Activated naive CD4-positive, alpha-beta T cell treated with Interleukin-2 at 50 U/mL for 16 hours (primary cell): ENCODE measurements at places on chromosomes 16 and 17.

DNA sequence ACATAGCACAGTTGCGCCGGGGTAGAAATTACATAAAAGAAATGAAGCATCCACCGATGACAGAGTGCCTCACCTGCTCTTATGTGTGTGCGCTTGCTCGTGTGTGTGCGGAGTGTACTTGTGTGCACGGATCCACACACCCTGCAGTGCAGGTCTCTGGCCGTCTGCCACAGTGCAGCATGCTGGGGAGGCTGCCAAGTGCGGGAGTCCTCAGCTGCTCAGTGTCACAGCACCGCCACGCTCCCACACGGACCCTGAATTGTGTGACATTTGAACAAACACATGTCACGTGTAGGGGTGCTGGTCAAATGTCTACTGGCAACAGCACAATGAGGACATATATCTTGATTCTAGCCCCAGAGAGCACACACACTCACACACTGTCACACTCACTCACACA is 243.0 kb upstream of the MYOCD start:
- no peak for DNase-seq

GRCh38 chr17:22703204-22703603 is 1010.9 kb downstream of the KCNJ18 start:
- no peak for DNase-seq

DNA sequence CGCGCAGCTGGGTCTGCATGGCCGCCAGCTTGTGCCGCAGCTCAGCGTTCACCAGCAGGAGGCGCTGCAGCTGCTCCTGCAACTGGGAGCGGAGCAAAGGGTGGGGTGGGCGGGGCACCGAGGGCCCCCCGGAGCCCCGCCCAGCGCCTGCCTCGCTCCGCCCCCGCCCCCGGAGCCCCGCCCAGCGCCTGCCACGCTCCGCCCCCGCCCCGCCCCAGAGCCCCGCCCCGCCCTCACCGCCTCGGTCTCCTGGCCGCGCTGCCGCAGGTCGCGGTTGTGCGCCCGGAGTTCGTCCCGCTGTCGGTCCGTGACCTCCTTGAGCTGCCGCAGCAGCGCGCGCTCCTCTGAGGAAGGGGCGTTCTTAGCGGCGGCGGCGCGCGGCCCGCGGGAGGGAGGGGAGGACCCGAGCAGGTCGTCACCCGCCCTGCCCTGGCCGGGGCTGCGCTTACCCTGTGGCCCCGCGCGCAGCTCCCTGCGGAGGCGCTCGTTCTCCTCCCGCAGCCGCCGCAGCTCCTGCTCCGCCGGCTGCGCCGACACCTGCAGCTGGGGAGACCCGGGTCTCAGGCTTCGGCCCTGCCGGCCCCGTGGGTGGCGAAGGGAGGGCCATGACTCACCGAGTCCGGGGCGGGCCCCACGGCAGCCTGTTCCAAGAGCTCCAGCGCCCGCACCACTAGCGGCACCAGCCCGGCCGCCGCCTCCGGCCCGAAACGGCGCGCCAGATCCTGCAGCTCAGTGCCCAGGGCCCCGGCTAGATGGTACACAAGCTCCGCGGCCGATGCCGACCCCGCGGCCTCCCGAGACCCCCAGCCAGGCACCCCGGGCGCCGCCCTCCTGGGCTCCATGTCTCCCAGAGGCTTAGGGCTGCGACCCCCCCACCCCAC is 463 bp downstream of the RILP start:
- DNase-seq: peak; percentile 93

GRCh38 chr17:74957935-74958740 is 14.4 kb downstream of the HID1 start:
- DNase-seq: peak; percentile 82

DNA sequence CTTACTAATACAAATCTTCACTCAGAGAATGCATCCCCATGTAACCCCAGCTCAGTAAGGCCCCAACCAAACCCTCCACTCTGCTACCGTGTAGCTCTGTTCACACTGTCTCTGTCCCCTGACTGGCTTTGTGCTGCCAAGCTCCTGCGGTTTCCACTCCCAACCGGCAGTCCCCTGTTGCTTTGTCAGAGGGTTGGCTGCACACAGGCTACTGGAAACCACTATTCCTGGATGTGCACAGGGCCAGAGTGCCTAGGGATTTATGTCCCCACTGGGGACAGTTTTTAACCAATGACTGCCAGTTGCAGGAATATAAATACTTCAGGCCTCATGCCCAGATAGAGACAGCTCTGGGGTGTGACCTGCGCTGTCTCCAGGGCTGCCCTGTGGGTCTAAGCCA is 157.1 kb upstream of the C16orf82 start:
- no peak for DNase-seq

DNA sequence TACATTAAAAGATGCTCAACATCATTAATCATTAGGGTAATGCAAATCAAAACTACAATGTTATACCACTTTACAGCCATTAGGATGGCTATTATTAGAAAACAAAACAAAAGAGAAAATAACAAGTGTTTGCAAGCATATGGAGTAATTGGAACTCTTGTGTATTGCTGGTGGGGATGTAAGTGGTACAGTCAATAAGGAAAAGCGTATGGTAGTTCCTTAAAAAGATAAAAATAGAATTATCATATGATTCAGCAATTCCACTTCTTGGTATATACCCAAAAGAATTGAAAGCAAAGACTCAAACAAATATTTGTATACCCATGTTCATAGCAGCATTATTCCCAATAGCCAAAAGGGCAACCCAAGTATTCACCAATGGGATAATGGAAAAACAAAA is 1.4 kb upstream of the CAPNS2 start:
- DNase-seq: no peak

DNA sequence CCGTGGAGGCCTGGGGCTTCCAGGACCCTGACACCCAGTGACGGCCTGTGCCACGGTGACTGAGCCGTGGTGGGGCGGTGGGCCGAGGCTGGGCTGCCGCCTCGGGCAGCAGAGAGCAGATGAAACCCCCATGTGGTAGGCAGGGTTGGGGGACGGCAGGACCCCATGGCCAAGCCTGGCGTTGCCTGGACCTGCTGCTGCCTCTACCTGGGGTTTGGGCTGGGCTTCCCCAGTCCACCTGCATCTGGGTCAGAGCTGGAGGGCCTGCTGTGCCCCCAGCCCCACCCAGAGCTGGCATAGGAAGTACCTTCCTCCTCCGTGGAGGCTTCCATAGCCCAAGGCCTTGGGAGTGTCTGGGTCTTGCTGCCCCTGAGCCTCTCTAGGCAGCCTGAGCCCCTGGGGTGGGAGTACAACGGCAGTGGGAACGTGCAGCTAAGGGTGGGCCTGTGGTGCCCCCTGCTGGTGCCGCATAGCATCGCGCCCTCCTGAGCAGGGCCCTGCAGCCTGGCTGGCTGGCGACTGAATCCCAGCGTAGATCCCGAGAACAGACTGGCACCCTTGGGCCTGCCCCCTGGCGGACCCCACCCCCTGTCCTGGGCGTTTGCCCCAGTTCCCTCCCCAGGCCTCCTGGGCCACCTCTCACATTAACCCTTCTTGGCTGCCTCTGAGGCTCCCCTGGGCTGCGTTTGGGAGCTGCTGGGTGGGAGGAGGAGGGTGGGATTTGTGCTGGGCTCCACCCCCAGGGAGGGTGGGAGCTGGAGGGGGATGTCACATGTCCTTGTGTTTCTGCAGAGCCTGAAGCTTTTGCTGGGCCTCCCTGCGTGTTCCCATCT is 12.6 kb upstream of the ATP6V0C start:
- DNase-seq: peak; percentile 83

- DNase-seq: no peak
Measured at GRCh38 chr17:69702078-69702477, 287.6 kb downstream of the MAP2K6 start.

GRCh38 chr17:75872434-75873351 is 5.7 kb downstream of the TRIM47 start:
- peak; percentile 50 for DNase-seq

DNA sequence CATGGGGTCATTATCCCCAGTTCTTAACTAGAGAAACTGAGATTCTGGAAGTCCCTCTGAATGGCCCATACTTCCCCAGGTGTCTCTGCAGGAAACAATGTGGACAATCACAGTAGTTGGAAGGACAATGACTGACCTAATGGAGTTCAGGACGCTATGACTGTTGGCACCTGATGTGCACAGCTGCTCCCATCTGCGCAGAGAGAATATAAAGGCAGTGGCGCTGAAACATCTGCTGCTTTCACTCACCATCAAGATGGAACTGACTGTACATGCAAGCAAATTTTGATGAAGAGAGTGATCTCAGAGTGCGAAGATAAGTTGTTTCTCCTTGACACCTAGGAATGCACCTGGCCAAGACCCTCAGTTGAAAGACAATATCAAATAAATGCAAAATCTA is 395.7 kb upstream of the ASIC2 start:
- DNase-seq: no peak

- DNase-seq: no peak
Measured at GRCh38 chr16:59740858-59741257, 1006.7 kb upstream of the GOT2 start.

DNA sequence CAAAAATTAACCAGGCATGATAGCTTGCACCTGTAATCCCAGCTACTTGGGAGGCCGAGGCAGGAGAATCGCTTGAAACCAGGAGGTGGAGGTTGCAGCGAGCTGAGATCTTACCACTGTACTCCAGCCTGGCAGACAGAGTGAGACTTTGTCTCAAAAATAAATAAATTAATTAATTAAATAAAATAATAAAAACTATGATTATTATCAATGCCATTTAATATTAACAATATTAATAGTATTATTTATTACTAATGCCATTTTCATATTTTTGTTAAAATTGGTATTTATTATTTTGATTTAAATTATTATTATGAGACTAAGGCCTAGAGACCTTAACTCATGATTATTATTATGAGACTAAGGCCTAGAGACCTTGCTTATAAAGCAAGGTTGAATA is 121.2 kb downstream of the CDH11 start:
- DNase-seq: no peak

DNA sequence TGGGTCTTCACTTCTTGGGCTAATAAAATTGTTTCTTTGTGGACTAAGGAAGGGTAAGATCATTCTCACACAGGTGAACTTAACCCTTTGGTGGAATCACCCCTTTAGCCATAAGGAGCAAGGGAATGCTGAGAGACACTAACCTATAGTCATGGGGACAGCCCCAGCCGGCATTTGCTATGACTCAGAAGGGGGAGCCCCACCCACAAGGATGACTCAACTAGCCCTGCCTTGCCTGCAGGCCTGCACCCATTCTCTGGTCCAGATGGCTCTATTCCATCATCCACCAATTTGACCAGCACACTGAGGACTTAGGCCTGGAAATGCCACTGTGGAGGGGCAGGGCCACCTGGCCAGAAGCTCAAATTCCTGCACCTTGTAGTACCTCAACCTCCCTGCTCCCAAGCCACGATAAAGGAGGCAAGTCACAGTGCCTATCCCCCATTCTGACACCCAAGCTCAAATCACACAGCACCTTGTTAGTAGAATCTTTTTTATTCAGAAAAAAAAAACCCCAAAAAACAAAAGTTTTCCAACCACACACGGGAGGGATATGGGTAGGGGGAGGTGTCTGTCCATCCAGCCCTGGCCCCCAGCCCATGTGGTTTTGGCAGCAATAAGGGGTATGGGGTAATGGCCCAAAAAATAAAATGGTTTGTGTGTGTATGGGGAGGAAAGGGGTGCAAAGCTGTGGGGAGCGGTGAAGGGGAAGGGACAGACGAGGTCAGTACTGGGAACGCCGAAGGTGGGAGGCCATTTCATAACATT is 3.0 kb downstream of the PFN1 start:
- DNase-seq: peak; percentile 89

DNA sequence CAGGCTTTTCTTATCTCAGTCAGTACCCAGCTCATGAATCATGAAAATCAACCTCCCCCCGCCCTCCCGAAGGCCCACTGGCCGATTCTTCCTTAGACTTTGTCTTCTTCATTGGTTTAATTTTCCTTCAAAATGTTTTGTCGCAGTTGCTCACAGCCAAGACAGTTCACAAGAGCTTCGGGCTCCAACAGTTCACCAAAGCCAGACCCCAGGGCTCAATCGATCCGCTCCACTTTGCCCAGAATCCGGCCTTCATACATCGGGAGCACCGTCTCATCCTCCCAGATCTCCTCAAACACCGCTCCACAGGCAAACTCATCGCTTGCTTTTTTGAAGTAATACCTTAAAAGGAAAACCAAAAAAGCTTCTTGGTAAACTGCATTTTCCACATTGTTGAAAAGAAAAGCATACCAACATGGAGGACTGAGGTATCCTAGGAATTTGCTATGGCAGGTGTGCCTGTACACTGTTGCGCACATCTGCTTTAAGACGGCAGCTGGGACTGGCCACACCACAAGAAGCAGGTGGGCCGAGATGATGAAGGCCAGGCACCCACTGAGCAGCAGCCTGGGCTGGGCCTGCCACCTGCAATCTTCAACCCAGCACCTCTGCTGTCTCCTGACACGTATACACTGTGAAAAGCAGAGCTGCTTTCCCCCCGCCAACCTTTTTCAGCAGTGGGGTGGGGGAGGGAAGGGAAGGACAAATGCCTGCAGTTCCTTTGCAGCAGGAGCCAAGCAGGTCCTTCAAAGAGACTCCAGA is 31.5 kb downstream of the AXIN2 start:
- no peak for DNase-seq

- no peak for DNase-seq
Measured at GRCh38 chr17:71286625-71287024, 834.2 kb upstream of the SOX9 start.

- DNase-seq: no peak
Measured at GRCh38 chr16:85620374-85620773, 7.3 kb downstream of the GSE1 start.

GRCh38 chr17:58665946-58666857 is 25.6 kb downstream of the TEX14 start:
- no peak for DNase-seq

GRCh38 chr17:59844884-59845594 is 47.7 kb downstream of the TUBD1 start:
- no peak for DNase-seq

GRCh38 chr17:15250135-15250860 is 14.8 kb downstream of the PMP22 start:
- DNase-seq: no peak

GRCh38 chr16:18936727-18937340 is 10.6 kb upstream of the SMG1 start:
- DNase-seq: no peak

DNA sequence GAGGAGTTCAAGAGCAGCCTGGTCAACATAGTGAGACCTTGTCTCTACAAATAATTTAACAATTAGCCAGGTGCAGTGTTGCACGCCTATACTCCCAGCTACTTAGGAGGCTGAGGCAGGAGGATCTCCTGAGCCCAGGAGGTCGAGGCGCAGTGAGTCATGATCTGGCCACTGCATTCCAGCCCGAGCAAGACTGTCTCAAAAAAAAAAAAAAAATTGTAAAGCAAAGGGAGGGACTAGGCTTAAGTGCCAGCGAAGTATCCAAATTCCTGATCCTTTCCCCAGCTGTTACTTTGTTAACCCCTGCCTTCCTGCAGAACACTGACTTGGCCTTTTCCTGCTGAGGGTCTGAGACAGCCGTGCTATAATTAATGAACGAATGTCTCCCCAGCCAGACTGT is 2.7 kb downstream of the GDPD3 start:
- DNase-seq: no peak

- DNase-seq: peak; percentile 72
Measured at GRCh38 chr17:82859431-82860403, 19.9 kb upstream of the ZNF750 start.

- no peak for DNase-seq
Measured at GRCh38 chr16:75559564-75560372, 3.7 kb upstream of the TMEM231 start.
